Activated naive CD4-positive, alpha-beta T cell treated with anti-CD3 and anti-CD28 coated beads for 36 hours (primary cell): ENCODE measurements at places on chromosomes 7 and 10.

- H3K27ac ChIP-seq: no peak overlapping the region
- H3K27me3 ChIP-seq: no peaks in the 10 kb centered on the region
- no peak overlapping the region for H3K4me3 ChIP-seq
- no peak for DNase-seq
- H3K4me1 ChIP-seq: no peaks in the 10 kb centered on the region
Measured at GRCh38 chr10:112739592-112740353, 210.3 kb upstream of the TCF7L2 start.

GRCh38 chr7:26535483-26536007 is 243.9 kb downstream of the SNX10 start:
- DNase-seq: no peak
- no peak overlapping the region for H3K27ac ChIP-seq
- H3K4me3 ChIP-seq: no peak overlapping the region
- H3K27me3 ChIP-seq: peaks cover 45% of the 10 kb centered on the region
- no peaks in the 10 kb centered on the region for H3K4me1 ChIP-seq

- no peak overlapping the region for H3K4me3 ChIP-seq
- no peak overlapping the region for H3K27ac ChIP-seq
- H3K36me3 ChIP-seq: no peaks in the 10 kb centered on the region
- H3K4me1 ChIP-seq: no peaks in the 10 kb centered on the region
Measured at GRCh38 chr10:78604721-78605120, 464.0 kb upstream of the ZMIZ1 start.

DNA sequence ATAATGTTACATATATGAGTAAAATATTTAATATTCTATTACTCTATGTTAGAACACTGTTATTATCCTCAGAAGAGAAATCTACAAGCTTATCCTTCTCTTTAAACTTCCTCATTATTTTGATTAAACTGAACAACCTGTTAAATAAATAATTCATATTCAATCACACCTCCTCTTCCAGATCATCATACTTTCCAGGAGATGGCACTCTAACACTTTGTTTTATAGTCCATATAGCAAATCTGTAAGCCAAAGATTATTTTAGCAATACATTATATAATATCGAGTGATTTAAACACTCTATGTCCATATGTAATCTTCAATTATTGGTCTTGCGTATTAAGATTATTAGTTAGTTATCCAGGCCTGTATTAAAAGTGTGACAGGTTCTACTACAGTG is 694.1 kb downstream of the ANKRD7 start:
- no peak overlapping the region for H3K27ac ChIP-seq
- DNase-seq: no peak
- H3K4me1 ChIP-seq: no peaks in the 10 kb centered on the region
- H3K27me3 ChIP-seq: no peaks in the 10 kb centered on the region

- H3K4me1 ChIP-seq: no peaks in the 10 kb centered on the region
- H3K27me3 ChIP-seq: peaks cover 4% of the 10 kb centered on the region
- no peak overlapping the region for H3K4me3 ChIP-seq
- H3K36me3 ChIP-seq: no peaks in the 10 kb centered on the region
Measured at GRCh38 chr10:69687426-69687825, 57.4 kb downstream of the FAM241B start.

DNA sequence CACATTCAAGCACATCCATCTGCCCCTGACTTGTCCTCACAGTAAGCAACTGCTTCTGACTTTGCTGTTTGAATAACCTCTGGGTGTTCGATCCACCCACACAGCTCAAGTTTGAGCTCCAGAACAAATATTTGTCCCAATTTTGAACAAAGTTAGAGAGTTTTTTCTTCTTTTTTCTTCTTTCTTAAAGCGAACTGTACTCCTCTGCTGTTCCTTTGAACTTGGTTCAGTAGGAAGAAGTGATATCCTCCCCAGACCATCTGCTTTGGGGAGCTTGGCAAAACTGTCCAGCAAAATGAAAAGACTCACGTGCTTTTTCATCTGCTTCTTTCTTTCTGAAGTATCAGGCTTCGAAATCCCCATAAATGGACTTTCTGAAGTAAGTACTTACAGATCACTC is at the start of gene ITIH2:
TSS of gene ITIH2 (plus strand) at position 177 of the 400 bp plus-strand sequence. CDS start at position 296, 119 bp downstream.
- no peaks in the 10 kb centered on the region for H3K4me1 ChIP-seq
- H3K27me3 ChIP-seq: peaks cover 28% of the 10 kb centered on the region
- H3K4me3 ChIP-seq: no peak within 1 kb of the TSS

- peaks cover 21% of the 10 kb centered on the region for H3K36me3 ChIP-seq
- peaks cover 7% of the 10 kb centered on the region for H3K27me3 ChIP-seq
Measured at GRCh38 chr10:110244550-110244949, 37.1 kb downstream of the MXI1 start.

GRCh38 chr7:51593628-51594027 is 277.0 kb upstream of the COBL start:
- no peak overlapping the region for H3K4me3 ChIP-seq
- H3K4me1 ChIP-seq: no peaks in the 10 kb centered on the region
- no peaks in the 10 kb centered on the region for H3K36me3 ChIP-seq

GRCh38 chr7:152910545-152911225 is 151.1 kb downstream of the ACTR3B start:
- H3K27me3 ChIP-seq: no peaks in the 10 kb centered on the region
- no peaks in the 10 kb centered on the region for H3K4me1 ChIP-seq
- no peak overlapping the region for H3K27ac ChIP-seq
- no peaks in the 10 kb centered on the region for H3K36me3 ChIP-seq

- peaks cover 10% of the 10 kb centered on the region for H3K4me1 ChIP-seq
- H3K36me3 ChIP-seq: peaks cover 7% of the 10 kb centered on the region
- no peaks in the 10 kb centered on the region for H3K27me3 ChIP-seq
- no peak overlapping the region for H3K27ac ChIP-seq
Measured at GRCh38 chr10:112510384-112510783, 63.4 kb downstream of the VTI1A start.

- no peak overlapping the region for H3K27ac ChIP-seq
- H3K27me3 ChIP-seq: no peaks in the 10 kb centered on the region
- H3K4me3 ChIP-seq: no peak overlapping the region
- no peak for DNase-seq
- peaks cover 14% of the 10 kb centered on the region for H3K36me3 ChIP-seq
- peaks cover 11% of the 10 kb centered on the region for H3K4me1 ChIP-seq
Measured at GRCh38 chr10:124498056-124498455, 36.4 kb downstream of the LHPP start.

GRCh38 chr7:156820445-156821063 is 72.4 kb downstream of the LMBR1 start:
- peaks cover 6% of the 10 kb centered on the region for H3K36me3 ChIP-seq
- no peaks in the 10 kb centered on the region for H3K4me1 ChIP-seq
- H3K4me3 ChIP-seq: no peak overlapping the region
- H3K27ac ChIP-seq: no peak overlapping the region
